ENCODE measurements at places on chromosomes 12 and 14.

DNA sequence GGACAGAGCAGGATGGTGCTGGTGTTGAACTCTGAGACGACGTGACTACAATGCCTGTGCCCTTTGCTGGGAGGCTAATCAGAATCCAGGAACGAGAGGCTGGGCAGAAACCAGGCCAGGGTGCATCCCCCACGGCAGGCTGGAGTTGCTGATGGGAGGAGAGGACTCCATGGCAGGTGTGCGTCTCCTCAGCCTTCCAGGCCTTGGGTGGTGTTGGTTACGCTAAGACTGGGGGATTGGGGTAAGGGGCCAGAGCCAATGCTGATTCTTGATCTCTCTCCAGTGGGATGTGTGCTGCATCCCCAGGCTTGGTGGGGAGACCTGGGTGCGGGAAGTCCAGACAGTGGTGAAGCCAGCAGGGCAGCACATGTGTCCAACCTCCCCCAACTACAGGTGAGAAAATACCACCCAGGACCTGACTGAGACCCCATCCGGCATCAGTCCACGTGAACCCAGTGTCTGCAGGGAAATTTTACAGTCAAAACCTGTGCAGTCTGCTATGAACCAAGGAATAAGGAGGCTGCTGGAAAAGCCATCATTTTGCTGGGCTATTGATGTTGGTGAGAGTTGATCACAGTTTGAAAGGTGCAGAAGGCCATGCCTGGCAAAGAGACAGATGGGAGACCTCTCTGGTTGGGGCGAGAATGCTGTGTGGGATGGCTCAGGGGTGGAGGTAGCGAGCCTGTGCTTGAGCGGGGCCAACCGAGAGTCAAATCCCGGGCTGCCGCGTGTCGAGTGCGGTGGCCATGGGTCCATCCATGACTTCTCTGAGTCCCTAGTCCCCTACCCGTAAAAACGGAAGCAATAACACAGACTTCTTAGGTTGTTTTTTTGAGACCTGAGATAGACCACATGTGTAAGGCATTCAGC, 89.8 kb downstream of the NTF3 start:
- no peak for DNase-seq

- no peak for DNase-seq
Measured at GRCh38 chr12:27965966-27966365, 6.6 kb downstream of the PTHLH start.

DNA sequence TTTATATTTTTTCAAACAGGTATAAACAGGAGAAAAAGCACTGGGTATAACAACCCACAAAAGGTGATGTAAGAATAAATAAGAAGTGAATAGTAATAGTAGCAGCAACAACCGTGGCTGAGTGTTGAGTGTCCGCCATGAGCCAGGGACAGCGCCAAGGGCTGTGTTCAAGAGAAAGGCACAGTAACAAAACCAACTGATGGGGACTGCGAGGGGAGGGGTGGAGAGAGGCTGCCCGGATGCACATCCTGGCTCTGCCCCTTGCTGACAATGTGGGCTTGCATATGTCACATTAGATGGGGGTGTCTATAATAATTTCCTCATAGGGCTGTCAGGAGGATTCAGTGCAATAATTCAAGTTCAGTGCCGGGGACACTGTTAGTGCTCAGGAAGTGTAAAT, 912.4 kb downstream of the VRK1 start:
- DNase-seq: no peak

DNA sequence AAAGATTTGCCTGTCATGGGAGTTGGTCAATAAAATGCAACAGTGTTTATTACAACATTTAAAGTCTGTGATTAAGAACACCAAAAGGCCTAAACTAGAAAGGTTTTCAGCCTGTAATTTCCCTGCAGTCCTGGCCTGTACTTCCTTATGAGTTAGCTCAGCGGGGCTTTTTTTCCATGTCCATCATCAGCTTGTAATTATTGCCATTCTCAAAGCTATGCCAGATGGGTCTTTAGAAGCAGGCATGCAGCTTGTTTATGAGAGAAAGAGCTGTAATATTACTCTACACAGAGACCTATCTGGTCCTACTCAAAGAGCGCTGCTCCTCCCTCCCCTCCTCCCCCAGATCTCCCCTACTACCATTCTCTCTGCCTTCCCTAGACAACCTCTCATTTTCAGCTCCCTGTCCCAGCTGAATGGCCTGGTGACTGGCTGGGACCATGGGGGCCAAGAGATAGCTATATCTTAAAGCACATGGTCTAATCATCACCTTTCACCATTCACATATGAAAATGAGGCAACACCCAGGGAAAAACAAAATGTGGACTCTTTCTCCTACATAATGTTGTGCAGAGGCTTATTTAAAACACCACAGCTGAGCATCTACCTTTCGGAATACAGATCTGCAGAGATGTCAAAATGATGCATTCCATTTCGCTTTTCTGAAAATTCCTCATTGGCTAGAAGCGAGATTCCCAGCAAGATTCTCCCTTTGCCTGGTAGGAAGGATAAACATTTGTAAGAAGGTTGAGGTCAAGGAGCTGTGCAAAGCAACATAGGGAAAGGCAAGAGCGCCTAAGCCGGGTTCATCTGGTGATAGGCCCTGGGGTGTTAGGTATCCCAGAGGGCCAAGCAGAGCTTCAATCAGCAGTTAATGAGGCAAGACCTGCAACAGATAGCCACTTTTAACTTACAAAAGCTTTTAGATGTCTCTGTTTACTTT, 209.7 kb upstream of the CDKN3 start:
- no peak for DNase-seq

DNA sequence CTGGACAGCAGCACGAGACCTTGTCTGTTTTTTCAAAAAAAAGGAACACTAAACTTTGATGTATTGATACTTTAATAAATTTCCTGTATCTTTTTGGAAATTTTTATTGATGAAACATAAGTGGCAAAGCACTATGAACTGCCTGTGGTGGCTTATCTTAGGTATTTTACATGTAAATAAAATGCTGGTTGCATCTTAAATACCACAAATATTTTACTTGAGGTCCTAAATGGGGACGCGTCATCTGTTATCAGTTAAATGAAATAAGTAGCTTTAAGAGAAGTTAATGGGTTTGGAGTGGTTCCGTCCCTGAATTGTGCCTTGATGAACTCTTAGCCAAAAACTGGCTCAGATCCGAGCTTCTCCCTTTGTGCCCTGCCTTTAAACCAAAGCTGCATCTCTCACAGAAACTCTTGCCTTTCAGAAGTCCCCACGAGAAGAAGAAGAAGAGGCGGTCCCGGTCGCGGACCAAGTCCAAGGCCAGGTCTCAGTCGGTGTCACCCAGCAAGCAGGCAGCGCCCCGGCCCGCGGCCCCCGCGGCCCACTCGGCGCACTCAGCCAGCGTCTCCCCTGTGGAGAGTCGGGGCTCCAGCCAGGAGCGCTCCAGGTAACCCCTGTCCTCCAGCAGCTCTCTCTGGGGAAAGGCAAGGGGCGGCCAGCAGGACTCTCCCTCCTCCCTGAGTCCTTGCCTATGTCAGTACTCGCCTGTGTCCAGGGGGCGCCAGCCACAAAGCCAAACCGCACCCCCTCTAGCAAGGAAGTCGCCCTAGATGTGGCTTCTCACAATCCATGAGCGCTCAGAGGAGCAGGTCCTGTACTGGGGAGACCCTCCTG, 31.2 kb upstream of the MMP17 start:
- no peak for DNase-seq

DNA sequence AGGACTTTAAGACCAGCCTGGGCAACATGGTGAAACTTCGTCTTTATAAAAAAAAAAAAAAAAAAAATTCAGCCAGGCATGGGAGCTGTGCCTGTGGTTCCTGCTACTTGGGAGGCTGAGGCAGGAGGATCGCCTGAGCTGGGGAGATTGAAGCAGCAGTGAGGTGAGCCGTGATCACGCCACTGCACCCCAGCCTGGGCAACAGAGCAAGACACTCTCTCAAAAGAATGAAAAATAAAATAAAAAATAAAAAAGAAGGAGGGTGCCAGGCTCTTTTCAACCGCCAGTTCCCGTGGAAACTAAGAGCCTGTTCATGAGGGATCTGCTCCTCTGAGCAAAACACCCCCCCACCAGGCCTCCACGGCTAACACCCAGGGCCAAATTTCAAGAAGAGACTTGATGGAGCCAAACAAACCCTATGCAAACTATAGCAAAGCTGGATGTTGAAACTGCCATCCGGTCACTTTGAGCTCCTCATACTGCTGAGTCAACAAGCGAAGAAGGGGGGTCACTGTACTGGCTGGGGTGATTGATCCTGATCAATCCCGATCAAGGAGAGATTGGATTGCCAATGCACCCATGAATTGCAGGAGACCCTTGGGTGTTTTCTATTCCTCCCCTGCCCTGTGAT, 23.4 kb downstream of the DLK1 start:
- no peak for DNase-seq

- no peak for DNase-seq
Measured at GRCh38 chr14:103483600-103483999, 39.0 kb downstream of the CKB start.

DNA sequence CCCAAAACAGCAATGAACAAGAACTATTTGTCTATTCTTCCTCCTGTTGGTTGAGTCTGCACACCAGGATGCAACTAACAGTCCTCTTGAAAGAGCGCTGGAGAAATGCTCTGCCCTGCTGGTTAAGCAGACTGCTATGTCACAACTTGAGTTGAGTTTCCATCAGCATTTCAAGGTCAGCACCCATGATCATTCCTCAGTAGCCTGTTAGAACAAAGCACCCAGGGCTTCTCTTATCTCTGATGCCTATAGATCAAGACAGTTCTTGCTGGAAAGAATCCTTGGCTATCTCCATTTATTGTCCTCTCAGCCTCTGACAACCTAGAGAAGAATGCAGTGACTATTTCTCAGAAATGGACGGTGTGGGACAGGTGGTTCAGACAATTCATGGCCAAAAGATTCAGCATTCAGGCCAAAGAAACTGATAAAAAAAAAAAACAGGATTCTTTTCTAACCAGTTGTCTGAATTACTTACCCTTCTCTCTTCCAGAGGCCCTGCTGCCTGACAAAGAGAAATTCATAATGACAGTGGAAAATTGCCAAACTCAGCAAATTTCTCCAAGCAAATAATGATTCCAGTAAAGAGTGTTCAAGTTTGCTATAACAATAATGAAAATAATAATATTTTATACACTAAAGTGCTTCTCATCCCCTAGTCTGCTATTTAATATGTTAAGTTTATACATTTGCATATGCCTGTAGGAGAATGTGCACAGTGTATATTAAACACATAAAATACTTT, 306.7 kb downstream of the EMP1 start:
- no peak for DNase-seq

DNA sequence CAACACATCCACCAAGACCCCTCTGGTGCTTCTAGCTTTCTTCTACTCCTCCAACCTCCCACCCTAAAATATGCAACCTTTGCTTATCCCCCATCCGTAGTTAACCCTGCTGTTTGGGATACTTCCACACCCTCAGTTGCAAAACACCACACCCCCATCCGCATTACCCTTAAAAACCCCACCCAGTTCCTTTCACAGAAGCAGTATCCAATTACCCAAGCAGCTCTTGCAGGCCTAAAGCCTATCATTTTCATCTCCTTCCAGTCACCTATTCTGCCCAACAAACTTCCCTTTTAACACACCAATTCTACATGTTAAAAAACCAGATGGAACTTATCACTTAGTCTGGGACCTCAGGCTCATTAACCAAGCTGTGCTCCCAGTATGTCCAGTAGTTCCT, 88.2 kb downstream of the TMTC3 start:
- no peak for DNase-seq

DNA sequence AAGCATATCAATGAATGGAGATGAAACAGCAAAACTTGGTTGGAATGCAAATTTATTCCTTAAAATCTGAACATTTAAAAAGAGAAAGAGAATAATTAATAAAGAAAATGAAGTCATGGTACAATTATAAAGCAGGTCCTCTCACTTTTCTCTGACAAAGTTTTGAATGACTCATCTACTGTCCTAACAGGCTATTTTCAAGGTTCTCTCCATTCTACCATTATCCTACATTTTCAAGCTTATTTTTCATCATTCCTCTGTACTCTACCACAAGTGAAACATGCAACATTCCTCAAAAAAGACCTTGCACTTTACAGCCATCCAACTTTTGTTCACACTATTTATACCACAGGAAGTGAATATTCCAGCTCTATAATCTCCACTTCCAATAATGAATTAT, 36.9 kb upstream of the AP4S1 start:
- no peak for DNase-seq

DNA sequence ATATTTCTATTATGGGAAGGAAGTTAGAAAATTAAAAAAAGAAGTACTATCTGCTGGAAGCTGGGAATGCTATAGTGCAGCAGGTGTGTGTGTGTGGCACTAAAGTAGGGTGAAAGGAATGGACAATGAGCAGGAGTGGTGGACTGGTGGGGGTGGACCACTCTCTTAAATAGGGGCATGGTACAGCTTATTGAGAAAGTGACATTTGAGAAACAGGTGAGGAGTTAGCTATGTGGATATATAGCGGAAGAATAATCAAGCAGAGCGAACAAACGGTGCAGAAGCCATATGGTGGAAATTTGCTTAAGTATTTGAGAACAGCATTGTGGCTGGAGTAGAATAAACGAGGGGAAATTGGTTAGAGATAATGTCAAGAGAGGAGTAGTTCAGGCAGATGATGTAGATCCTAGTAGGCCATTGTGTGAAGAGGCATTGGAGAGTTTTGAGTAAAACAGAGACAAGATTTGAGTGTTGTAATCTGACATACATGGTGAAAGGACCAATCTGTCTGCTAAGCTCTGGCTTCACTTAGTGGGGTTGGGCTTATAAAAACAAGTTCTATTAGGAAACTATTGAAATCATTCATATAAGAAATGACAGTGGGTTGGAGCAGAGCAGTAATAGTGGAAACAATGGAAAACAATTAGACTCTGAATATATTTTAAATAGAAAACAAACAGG, 149.2 kb upstream of the SYT10 start:
- DNase-seq: no peak

All from stimulated activated CD8-positive, alpha-beta memory T cell treated with anti-CD3 and anti-CD28 coated beads, Interleukin-2, amount 100 ng/mL, for 1 hour (primary cell).